ENCODE measurements at places on chromosomes 7 and 10. TPM values are rescaled to one million over a fixed set of nuclear protein-coding genes. Genes with fewer than 3 reads are reported as not detected.

DNA sequence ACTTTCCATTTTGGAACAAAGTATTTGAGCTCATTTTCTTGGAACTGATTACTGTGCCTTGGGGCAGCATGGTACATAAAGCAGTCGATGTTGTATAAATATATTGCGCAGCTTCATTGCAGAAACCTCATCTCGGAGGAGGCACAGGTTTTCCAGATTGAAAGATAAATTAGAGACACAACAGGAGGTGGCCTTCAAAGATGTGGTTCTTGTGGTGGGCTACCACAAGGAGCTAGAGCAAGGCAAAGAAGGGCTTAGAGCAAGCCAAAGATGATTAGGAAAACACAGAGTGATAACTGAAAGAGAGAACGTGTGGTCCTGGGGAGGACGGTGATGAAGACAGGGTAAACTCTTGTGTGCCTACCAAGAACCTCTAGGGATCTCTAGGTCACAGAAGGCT lies 169.1 kb upstream of the TNS3 start:
- DNase-seq, result no peak

- DNase-seq, result no peak
These were observed 63.0 kb downstream of the CCDC71L start for GRCh38 chr7:106597751-106598546.

GRCh38 chr7:131638641-131639430 lies 82.4 kb upstream of the PODXL start:
- no peak for DNase-seq

- no peak for DNase-seq
These were observed 208.3 kb downstream of the DNAJB6 start for GRCh38 chr7:157544980-157545680.

- no peak for DNase-seq
These were observed 213.4 kb downstream of the TAX1BP1 start for GRCh38 chr7:27953361-27953760.

GRCh38 chr10:78754269-78755062 lies 314.3 kb upstream of the ZMIZ1 start:
- DNase-seq, result no peak

DNA sequence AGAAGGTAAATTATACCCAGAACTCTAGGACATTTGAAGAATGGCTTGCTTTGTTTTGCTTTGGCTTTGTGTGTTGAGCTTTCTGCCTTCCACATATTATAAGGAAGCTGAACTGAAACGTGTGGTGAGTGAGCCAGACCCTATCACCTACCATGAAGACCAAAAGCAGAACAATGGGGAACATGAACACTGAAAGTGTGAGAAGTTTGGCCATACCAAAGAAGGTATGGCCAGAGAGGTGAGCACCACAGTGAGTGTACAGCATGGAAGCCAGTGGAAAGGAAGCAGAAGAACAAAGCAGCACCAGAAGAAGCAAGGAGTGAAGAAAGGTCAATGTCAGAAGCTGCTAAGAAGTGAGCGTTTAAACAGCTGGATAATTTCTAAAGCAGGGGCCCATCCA lies 59.7 kb upstream of the CCDC71L start:
- no peak for DNase-seq

GRCh38 chr10:33195608-33196376 lies 138.7 kb downstream of the NRP1 start:
- no peak for DNase-seq

DNA sequence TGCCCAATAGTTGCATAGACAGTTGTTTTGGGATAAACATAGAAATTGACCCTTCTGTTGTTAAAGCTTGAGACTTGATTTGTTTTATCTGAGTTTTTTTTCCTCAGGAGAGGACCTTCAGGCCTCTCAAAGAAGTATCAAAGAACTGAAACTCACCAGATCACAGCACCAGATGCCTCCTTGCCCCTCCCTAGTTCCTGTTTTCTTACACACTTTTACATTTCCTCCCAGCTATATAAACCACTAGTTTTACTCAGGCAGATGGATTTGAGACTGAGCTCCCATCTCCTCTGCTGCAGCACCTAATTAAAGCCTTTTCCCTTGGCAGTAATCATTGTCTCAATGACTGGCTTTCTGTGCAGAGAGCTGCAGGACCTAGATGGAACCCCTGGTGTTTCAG lies 150.6 kb upstream of the NRG3 start:
- no peak for DNase-seq

DNA sequence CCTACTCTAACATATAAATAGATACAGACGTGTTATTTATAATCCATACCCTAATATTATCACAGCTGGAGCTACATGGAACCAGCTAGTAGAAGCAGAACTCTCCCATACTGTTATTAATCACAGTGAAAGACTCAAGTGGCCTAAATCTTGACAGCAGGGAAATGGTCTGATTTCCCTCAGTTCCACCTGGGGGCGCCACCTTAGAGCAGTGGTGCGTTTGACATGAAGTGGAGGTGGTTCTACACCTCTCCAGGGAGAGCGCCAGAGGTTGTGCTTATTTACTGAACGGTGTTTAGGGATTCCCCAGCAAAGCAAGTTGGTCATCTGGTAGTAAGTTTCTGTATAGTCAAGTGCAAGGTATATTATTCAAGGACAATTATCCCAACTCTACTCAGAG lies 17.6 kb downstream of the DNTT start:
- no peak for DNase-seq

- no peak for DNase-seq
These were observed 82.1 kb upstream of the PDGFA start for GRCh38 chr7:601595-602340.

- no peak for DNase-seq
These were observed 173.9 kb downstream of the PPP1R17 start for GRCh38 chr7:31860925-31861324.

- no peak for DNase-seq
These were observed 111.6 kb downstream of the SGMS1 start for GRCh38 chr10:50512214-50512595.

DNA sequence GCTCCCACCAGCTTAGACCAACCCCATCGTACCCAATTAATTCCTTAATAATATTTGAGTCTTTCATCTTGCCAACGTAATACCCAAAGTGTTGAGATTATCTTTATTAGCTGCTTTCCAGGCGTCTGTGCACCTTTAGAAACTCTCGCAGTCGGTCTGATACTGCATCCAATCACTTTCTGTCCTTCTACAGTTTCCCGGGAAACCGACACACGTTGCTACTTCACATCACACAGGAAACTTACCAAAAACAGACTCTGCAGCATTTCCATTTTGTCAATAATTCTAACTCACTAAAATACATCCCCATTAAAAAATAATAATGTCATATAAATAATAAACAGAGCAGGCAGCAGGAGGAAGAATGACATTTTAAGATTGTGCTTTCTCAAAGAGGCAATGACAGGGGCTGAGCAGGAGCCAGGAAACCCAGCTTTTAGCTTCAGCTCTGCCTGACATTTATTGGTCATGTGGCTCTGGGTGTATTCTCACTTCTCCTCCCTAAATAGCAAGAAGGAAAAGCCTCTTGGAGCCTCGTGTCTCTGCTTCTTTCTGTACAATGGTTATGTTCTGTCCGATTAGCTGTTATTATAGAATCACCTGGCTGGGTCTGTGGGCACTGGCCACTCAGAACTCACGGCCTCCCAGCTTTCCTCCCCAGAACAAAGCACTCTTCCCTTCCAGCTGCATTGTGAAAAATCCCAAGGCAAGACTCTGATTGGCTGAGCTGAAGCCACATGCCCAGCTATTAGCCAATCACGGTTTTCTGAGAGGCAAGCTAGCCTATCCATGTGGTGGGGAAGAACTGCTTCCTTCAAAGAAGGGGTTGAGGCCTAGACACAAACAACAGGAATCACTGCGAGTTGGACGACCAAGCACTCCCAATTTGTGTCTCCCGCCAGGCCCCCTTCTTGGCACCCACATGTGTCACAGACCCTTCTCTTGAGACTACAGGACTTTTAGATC lies 424.7 kb upstream of the FOXK1 start:
- no peak for DNase-seq

DNA sequence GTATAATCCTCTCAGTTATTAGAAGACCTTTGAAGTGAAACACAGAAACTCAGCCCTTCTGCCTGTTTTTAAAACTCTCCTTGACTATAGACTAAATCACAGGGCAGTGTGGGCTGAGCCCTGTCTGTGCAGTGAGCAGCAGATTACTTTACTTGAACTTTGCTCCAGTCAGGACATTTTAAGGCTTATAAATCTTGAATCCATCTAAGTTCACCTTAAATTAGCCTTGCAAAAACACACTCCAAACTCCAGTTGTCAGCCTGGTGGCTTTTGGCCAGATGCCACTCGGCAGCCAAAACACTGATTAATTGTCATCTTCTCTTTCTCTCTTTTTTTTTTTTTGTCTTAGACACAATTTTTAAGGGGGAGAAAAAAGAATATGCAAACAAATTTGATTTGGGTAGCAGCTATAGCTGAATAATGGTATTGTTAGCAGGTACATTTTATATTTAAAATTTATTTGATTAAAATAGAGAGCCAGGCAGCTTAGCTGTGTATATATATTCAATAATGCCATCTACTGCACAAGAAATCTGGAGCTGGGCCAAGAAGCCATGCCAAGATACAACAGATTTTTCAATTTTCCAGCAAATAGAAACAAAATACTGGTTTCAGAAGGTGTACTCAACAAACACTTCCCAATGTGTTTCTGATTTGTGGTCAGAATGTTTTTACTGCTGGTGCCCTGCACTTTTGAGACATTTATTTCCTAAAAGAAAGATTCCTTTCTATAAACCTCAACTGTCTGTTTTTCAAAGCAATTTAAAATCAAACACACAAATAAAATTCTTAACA lies 247.7 kb downstream of the TFEC start:
- DNase-seq, result no peak

DNA sequence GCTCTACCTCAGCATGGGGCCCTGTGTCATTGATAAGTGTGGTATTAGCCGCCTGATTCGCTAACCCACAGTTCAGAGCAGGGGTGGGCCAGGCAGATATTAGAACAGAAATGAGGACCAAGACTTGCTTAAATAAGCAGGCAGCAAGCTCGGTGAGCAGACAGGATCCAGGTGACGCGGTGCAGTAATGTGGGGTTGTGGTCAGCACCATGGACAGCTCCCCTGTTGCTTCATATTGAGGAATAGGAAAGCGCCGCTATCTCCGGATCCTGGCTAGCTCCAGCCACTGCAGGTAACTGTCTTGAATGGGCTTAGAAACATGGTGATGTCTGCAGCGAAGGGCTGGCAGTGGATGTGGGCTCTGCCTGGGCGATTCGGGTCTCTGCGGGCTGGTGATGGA lies 51.3 kb upstream of the GPR26 start:
- no peak for DNase-seq

DNA sequence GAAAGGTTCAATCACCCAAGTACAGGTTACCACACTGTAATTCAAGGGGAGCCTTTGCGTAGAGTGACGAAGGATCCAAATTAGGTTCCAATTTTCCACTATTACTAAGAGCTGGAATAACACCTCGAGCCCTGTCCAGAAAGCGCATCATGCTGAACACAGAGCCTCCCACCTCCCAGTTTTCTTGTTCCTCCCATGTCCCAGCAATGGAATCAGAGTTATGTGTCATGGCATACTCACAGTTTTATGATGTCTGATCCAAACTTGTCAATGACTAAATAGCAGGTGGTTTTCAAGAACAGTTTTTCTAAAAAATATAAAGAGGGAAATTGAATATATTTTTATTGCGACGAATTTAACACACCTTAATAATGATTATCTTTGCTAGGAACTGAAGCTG lies 50.6 kb downstream of the AOAH start:
- DNase-seq, result no peak

DNA sequence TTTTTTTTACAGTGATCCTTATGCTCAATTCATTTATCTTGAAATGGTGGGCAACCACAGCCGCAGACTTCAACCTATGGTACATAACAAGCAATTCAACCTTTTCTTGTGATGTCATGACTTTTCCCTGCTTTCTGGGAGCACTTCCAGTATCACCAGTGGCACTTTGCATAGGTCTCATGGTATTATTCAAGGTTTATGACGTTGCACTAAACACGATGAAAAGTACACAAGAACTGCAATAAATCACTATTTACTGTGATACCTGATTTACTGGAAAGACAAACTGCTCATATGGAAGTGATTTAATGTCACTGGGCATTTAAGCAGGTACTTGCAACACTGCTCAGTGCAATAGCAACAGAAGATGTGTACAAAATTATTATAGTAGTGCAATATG lies 251.7 kb upstream of the CXCL12 start:
- no peak for DNase-seq

- DNase-seq, result no peak
These were observed 545.0 kb downstream of the NRG3 start for GRCh38 chr10:82420001-82420400.

GRCh38 chr7:123431075-123431614 lies 103.2 kb downstream of the IQUB start:
- no peak for DNase-seq

Gene PAX4
- not detected for total RNA-seq

Gene PRR15
- 14.0 TPM for total RNA-seq

Gene ADCY1
- 0.51 TPM for total RNA-seq

Gene ZNF804B
- total RNA-seq, result not detected

Gene VGF
- total RNA-seq, result 20.9 TPM

Gene AKR1C8
- total RNA-seq, result not detected

Gene BHLHA15
- total RNA-seq, result 1.8 TPM

Gene SPDYE16
- not detected for total RNA-seq

Gene HOXA7
- 27.9 TPM for total RNA-seq

Gene CPED1
- 2.1 TPM for total RNA-seq

Gene ACTL6B
- total RNA-seq, result not detected

Gene TSPAN15
- total RNA-seq, result 26.4 TPM
